NCI-H1694 (cell line): ENCODE measurements at places on chromosomes 6 and 20.

DNA sequence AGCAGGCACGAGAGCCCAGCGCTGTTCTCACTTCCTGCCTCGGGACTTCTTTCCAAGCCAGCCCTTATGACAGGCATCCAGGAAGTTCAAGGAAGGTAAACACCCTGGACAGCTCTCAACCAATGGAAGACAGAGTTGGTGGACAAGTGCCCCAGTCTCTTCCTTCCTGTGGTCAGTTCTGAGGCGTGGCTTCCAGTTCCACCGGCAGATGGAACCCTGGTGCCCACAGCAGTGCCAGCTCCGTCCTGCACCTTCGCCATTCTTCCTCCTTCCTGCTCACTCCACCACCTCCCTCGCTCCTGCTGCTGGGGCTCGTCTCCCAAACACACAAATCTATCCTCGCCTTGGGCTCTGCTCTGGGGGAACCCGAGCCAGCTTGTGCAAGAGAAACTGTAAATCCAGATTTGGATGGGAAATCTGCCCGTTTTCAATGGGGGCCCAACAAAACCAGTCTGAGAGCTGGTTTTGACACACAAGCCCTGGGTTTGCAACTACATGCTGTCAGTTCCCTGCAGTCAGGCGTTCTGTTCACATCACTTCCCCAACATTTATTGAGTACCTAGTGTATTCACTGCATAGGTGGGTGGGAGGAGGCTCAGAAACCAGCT is 162.7 kb downstream of the GRM4 start:
- DNase-seq: no peak

DNA sequence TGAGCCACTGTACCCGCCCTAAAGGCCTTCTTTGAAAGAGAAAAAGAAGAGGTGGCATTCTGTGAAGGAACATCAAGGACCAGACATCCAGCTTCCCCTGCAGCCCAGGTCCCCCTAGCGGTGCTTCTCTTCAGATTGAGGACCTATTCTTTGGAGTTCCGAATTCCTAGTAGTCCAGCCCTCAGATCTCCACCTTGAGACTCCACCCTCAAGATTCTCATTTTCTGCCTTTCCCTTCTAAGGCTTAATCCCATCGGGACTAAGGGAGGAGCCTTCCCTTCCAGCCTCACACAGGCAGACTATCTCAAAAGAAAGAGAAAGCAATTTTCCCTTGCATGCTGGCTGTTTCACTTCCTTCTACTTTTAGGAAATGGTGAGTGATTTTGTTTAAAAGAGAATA is 32.5 kb downstream of the MUC22 start:
- no peak for DNase-seq

- DNase-seq: no peak
These were observed 238.9 kb downstream of the SLC24A3 start for GRCh38 chr20:19451231-19451922.

- DNase-seq: no peak
These were observed 244.4 kb downstream of the ZFAND3 start for GRCh38 chr6:38063973-38064372.
